Right cardiac atrium (tissue), 5 donors: ENCODE measurements at places on chromosomes 2 and 18.

GRCh38 chr18:3447068-3447894 lies 2.7 kb upstream of the TGIF1 start:
- DNase-seq, result peak; percentile 71

- DNase-seq, result no peak
Observed at GRCh38 chr18:35141077-35141476, 99.8 kb upstream of the ZNF397 start.

GRCh38 chr2:99957332-99958133 lies 184.9 kb downstream of the AFF3 start:
- no peak for DNase-seq

DNA sequence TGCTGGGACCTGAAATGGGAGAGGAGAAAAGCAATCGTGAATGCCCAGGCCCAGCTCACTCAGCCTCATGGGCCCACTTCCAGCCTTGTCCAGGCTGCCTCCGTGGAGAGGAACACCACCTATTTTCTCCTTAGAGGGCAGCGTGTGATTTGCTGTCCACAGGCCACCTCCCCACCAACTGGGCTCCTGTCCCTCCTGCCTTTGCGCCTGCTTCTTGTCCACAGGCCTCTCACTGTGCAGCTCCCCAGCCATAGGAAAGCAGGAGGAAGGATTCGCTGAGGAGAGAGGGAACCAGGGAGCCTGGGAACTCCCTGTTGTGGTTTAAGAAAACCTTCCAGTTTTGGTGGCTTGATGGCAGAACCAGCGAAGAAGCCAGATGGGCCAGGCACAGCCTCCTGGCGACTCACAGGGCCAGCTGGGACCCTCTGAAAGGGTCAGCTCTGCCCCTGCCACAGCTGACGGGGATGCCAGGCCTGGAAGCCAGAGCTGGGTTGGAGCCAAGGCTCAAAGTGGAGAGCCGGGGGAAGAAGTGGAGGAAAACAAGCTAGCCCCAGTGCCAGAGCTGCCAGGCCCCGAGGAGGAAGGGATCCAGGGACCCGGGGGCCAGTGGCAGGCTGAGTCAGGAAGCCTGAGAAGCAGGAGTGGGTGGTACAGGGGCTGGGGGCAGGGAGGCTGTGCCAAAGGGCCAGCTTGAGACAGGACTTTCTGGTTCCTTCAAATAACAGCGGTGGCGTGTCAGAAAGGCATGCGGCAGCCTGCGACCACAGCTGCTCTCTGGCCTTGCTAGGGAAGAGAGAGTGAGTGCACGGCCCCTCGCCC lies 9.9 kb downstream of the TMBIM1 start:
- DNase-seq, result no peak

- no peak for DNase-seq
Observed at GRCh38 chr2:133498662-133499585, 69.3 kb downstream of the NCKAP5 start.

GRCh38 chr2:25250331-25251070 lies 82.1 kb upstream of the POMC start:
- DNase-seq, result no peak

- DNase-seq, result no peak
Observed at GRCh38 chr2:125264453-125264852, 1239.4 kb downstream of the CNTNAP5 start.

DNA sequence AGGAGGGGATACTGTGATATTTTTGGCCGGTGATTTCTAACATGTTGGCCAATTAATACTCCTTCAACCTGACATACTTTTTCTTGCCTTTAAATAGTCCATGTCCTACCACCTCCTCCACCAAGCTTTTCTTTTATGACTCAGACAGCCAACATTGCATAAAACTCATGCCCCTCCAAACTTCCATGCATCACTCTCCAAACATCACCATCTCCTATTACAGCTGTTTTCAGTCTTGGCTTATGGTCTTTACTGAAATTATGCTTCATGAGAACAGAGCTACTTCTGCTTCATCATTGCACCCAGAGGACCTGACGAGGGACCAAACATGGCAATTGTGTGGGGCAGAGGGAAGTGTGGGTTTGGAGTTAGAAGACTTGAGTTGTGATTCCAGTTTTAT lies 305.4 kb downstream of the LPIN1 start:
- DNase-seq, result no peak

- DNase-seq, result no peak
Observed at GRCh38 chr18:6795307-6795706, 65.8 kb downstream of the ARHGAP28 start.

DNA sequence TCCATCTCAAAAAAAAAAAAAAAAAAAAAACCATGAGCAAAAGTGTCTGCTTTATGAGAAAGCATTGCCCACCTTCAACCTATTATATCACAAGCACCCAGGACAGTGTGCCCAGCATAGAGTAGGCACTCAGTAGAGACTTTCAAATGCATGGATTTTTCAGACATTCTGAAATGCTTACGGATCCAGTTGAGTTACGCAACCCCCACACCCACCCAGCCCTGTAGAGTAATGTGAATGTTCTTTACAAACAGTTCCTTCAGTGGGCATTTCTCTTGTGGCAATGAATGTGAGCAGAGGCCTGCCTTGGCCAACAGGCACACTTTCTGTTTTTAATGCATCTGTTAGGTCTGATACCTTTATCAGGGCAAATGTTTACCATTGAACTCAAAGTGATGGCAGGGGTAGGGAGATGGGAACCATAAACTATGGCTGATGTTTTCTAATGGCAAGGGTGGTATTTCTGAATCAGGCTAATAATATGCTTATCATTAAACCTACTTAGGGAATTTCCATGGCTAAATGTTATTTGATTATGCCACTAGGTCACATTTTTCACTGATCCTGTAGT lies 65.0 kb upstream of the RPL31 start:
- DNase-seq, result no peak

- no peak for DNase-seq
Observed at GRCh38 chr2:152638590-152638989, 78.7 kb downstream of the PRPF40A start.

- DNase-seq, result no peak
Observed at GRCh38 chr2:28868611-28869010, 1.5 kb downstream of the TRMT61B start.

DNA sequence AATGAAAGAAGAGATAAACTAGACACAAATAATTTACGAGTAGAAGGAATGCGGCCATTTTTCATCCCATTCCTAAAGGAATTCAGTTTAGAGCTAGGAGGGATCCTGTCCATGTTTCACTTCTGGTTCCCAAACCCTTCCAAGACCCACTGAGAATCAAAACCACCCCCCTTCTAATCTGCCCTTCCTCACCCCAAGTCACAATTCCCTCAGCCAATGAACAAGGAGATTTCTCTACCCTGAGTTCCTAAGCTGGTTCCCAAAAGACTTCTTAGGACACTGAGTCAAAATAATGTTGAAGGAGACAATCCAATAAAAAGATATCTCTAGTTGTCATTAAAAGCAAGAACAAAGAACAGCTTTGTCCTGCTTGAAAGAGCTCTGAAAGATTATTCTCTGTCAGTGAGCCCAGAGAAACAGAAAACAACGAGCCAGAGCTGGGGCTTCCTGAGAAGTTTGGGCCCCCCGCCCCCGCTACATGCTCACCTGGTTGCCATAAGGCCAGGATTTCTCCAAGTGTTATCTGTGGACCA lies 45.7 kb downstream of the STK39 start:
- no peak for DNase-seq

DNA sequence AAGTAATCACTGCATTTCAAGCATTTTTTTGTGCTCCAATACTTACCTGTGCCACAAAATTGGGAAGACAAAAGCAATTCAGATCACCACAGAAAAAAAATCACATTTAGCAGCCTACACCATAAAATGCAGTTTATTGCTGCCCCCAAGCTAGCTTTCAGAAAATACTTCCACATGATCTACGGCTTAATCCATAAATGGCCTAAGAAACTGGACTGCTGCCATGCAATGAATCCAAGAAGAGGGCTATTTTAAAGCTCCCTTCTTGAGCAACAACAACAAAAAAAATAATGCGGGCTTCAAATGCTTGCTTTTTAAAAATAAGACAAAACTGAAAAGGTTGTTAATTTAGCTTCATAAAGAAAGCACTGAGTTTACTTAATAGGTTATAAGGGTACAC lies 272.3 kb downstream of the RAD51AP2 start:
- no peak for DNase-seq

DNA sequence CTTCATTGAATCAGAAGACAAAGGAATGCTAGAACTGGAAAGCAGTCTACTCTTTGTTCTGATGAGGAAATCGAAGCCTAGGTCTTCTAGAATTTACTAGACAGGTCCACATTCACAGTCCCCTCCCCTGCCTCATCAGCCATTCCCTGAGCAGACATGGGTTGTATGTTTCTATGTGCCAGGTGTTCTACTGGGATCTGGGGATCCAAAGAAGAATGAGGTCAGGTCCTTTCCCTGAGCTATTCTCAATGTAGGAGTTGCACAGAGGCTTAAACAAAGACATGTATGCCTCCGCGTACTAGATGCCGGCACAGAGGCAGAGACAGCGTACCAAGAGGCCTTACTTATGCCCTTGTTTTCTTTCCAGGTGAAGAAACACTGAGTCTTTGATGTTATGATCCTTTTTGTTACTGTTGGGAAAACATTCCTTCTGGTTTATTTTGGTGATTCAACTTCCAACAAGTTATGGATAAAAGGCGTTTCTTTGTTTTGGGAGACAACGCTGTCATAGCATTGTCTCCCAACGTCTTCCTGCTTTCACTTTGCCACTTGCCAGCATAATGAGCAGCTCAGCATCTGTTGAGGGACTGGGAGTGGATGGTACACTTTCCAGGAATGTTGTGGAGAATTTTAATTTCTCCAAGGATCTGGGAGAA lies 174.4 kb downstream of the ALPK2 start:
- DNase-seq, result no peak

GRCh38 chr2:232327105-232328031 lies 51.2 kb upstream of the ALPP start:
- peak; percentile 83 for DNase-seq

DNA sequence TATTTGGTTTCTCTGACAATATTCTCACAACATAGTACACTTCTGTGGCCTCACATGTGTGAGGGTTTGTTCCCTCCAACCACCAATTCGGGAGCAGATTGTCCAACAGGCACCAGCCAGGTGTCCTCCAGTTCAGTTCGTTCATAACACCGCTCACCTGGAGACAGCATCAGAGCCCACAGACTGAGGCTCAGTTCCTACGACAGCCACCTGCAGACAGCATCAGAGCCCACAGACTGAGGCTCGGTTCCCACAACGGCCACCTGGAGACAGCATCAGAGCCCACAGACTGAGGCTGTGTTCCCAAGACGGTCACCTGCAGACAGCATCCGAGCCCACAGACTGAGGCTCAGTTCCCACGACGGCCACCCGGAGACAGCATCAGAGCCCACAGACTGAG lies 58.2 kb upstream of the SNTG2 start:
- DNase-seq, result no peak

GRCh38 chr2:96787411-96787810 lies 26.7 kb downstream of the CNNM4 start:
- no peak for DNase-seq

DNA sequence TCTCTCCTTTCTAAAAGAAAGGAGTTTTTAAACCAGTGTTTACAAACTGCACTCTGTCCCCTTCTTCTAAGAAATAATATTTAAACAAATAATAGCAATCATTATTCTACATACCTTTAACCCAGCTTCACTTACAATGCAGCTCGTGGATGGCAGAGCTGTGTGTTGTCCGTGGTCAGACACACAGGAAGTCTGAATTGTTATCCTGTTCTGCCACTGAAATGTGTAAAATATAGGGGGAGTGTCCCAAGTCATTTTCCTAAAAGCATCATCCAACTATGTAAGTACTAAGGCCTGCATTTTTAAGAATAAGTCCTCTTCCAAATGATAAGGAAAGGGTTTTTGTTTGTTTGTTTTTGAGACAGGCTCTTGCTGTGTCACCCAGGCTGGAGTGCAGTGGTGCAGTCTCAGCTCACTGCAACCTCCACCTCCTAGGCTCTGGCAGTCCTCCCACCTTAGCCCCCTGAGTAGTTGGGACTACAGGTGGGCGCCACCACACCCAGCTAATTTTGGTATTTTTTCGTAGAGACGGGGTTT lies 2.7 kb upstream of the PPP4R1 start:
- no peak for DNase-seq

- peak; percentile 50 for DNase-seq
Observed at GRCh38 chr2:17538022-17538843, 2.3 kb upstream of the VSNL1 start.

GRCh38 chr18:8685141-8685913 lies 20.0 kb upstream of the MTCL1 start:
- no peak for DNase-seq

DNA sequence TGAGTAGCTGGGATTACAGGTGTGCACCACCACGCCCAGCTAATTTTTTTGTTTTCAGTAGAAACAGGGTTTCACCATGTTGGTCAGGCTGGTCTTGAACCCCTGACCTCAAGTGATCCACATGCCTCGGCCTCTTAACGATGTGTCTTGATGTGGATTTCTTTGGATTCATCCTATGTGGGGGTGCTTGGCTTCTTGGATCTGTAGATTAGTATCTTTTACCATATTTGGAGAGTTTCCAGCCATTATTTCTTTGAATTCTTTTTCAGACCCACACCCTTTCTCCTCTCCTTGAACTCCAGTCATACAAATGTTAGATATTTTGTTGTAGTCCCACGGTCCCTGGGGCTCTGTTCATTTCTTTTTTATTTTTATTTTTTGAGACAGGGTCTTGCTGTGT lies 6.8 kb upstream of the TOGARAM2 start:
- DNase-seq, result no peak

GRCh38 chr18:46148810-46149209 lies 44.6 kb downstream of the HAUS1 start:
- DNase-seq, result no peak

GRCh38 chr2:192555740-192556139 lies 361.0 kb upstream of the TMEFF2 start:
- no peak for DNase-seq
